AG04449 (cell line): ENCODE measurements at places on chromosomes 11 and 22.

- no peak for DNase-seq
Observed at GRCh38 chr22:35315855-35316745, 16.4 kb downstream of the TOM1 start.

DNA sequence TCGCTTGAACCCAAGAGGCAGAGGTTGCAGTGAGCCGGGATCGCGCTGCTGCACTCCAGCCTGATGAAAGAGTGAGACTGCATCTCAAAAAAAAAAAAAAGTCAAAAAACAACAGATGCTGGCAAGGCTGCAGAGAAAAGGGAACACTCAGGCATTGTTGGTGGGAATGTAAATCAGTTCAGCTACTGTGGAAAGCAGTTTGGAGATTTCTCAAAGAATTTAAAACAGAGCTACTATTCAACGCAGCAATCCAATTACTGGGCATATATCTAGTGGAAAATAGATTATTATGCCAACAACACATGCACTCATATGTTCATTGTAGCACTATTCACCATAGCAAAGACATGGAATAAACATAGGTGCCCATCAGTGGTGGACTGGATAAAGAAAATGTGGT, 89.7 kb downstream of the EFCAB6 start:
- DNase-seq = no peak

DNA sequence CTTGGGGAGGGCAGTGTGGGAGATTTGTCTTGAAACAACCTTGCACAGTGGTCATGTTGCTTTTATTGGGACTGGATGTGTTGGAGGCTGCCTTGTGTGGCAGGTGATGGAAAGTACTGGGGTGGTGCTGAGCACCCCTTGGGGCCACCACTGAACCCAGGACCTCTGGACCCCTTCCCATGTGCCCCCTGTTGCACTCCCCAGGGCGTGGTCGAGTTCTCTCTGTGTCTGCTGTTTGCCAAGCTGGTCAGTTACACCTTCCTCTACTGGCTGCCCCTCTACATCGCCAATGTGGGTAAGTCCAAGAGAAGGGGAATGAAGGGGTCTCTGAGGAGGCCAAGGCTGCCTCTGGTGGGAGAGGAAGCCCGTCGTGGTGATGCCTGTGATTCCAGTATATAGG, 18.9 kb downstream of the SLC37A2 start:
- DNase-seq = no peak

DNA sequence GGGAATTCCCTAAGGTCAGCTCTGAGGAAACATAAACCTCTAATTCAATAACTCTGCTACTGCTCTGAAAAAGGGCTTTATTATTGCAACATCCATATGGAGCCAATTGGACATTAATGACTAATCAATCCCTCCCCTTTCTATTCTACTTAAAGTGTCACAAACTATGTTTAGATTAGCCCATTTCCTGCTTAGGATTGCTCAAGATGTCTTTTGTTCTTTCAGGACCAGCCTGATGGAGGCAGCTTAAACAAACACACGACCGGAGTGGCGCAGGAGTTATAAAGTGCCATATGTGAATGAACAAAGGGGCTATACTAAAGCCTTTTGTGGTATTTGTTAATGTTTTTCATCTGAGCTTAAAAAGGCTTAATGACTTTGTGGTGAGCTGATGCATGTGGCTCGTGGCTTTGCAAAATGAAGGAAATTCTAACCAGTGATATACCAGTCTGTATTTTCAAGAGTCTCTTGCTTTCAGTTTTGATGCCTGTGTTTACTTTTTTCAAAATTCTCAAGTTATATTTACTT, 354.4 kb downstream of the SOX6 start:
- peak; percentile 76 for DNase-seq

DNA sequence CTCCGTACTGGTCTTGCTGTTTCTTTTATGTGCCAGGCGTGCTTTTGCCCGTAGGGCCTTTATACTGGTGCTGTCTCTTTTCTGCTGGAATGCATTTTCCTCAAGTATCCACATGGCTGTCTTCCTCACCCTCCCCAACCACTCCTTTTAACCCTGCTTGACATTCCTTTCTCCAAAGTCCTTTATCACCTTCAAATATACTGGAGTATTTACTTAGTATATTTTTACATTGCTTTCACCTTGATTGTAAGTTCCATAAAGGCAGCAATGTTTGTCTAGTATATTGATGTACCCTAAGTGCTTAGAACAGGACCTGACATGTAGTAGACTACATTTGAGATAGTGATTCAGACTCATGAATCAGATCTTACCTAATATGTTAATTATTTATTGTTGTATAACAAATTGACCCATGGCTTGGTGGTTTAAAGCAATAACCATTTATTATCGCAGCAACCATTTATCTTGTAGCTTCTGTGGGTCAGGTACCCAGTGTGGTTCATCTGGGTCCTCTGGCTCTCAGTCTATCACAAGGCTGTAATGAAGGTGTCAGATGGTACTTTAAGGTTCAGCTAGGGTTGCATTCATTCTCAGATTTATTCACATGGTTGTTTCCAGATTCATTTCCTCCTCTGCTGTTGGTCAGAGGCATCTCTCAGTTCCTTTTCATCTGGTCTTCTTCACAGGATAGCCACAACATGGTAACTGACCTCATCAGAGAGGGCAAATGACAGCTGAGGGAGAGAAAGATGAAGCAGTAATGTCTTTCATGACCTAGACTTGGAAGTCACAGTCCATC, 34.2 kb downstream of the DDX10 start:
- no peak for DNase-seq

GRCh38 chr11:74678591-74679512, 52.4 kb downstream of the CHRDL2 start:
- DNase-seq = no peak

DNA sequence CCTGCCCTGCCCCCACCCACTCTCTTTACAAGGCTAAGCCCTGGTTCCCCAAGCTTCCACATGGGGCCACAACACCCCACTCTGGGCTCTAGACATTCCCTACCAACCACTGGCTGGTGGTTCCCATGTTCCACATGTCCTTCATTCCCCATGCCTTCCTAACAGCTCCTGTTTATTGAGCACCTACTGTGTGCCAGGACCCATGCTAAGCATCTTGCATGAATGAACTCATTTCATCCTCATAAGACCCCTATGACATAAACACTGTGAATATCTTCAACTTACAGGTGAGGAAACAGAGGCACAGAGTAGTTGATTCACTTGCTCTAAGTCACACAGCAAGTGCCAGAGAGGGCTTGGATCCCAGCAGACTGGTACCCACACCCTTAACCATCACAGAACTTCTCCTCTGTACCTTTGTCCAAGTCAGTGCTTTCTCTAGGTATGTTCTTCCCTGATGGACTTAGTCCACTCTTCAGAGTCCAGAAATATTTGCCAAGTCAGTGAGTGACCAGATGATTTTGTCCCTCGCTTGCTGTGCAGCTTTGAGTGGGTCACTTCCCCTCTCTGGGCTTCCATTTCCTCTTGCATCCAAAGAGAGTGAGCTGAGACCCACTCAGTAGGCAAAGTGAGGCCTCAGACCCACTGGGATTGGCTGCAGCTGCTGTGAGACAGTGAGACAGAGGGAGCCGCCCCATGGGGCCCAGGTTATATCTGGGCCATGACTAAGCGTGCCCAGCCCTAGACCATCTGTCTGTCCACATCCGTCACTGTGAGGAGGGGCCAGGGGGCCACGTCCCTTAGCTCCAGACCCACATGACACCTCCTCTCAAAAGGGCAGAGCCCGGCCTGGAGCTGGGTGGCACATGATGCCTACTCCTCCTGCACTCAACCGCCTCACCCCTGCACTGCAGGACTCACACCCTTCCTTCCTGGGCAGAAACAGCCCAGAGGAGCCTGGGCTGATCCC, 132.4 kb downstream of the MN1 start:
- no peak for DNase-seq

- DNase-seq = no peak
Observed at GRCh38 chr11:71301858-71302533, 49.6 kb upstream of the SHANK2 start.

GRCh38 chr11:79447038-79447786, 6.4 kb upstream of the TENM4 start:
- DNase-seq = no peak

GRCh38 chr22:30159561-30160353, 79.5 kb downstream of the HORMAD2 start:
- DNase-seq = peak; percentile 56

DNA sequence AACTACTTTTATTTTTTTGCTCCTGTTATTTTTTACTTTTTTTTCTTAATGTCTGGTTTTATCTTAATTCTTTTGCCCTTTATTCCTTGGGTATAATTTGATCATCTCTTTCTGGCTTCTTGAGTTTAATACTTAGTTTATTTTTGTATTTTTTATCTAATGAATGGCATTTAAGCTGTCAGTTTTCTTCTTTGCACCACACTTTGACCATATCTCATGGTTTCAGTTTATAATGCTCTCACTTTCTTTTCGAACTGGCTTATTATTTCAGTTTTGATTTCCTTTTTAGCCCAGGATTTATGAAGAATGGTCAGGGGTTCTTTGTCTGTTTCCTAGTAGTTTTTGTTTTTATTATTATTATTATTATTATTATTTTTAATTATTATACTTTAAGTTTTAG, 48.3 kb downstream of the QSER1 start:
- DNase-seq = no peak

GRCh38 chr11:21110415-21110814, 441.0 kb downstream of the NELL1 start:
- DNase-seq = no peak

DNA sequence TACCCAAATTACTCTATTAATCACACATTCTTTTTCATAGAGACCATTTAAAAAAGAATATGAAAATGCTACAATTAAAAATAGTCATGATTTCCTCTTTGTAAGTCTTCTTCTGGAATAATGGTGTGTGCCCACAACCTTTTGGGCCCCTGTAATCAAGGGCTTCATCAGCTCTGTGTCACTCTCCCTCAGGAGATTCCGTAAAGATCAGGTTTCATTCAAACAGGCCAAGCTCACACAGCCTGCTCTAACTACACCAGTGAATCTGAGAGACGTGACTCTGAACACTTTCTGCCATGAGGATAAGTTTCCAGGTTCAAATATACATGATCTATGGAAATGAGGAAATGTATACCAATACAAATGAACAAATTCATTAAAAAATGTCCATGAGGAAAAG, 9.5 kb downstream of the DRICH1 start:
- DNase-seq = no peak

DNA sequence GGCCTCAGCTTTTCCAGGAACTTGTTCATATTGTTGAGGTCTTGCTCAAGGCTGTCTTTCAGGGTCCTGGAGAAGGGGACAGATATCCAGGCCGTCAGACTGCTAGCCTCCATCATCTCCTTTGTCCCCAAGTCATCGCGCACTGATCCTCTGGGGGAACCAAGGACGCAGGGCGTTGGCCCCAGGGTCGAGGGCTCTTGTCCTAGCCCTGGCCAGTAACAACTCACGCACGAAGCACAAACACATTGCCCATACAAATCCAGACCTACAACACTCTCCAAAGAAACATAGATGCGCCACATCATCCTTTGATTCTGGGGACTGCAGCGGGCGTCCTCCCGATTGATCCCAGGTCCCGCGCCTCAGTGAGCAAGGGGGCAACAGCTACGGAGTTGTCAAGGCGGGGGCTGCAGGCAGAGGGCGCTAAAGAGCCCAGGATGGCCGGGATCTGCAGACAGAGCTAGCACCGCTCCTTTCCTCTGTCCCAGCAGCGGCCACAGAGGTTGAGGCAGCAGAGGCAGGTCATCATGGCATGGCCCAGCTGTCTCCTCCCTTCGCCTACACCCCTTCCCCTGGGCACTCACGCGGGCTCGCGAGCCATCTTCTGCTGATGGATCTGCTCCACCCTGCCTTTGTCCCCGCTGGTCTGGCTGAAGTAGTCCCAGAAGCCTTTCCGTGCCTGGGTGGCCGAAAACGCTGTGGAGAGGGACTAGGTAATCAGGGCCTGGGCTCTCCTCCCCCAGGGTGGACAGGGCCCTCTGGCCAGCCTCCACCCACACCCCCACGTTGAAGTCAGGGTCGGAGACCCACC, 472 bp downstream of the APOA5 start:
- no peak for DNase-seq

GRCh38 chr11:119932828-119933562, 204.0 kb upstream of the NECTIN1 start:
- DNase-seq = no peak

- no peak for DNase-seq
Observed at GRCh38 chr22:40504285-40505249, 132.0 kb downstream of the MRTFA start.

DNA sequence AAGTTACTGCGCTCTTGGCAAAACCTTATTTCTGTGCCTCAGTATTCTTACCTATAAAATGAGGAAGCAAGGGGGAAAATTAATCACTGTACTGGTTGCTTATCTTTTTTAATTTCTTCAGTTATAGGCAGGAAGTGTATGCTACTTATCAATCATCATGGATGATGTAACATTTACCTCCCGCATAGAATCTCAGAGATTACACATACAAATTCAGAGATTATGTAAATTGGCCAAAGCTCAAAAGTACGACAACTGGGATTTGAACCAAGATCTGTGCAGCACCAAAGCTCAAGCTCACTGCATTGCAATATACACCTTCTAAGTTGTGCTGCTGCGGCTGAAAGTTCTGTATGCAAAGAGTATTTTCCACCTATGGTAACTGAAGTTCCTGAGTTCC, 83.0 kb downstream of the PDHX start:
- no peak for DNase-seq

- DNase-seq = peak; percentile 29
Observed at GRCh38 chr11:86360775-86361395, 13.8 kb upstream of the CCDC81 start.

DNA sequence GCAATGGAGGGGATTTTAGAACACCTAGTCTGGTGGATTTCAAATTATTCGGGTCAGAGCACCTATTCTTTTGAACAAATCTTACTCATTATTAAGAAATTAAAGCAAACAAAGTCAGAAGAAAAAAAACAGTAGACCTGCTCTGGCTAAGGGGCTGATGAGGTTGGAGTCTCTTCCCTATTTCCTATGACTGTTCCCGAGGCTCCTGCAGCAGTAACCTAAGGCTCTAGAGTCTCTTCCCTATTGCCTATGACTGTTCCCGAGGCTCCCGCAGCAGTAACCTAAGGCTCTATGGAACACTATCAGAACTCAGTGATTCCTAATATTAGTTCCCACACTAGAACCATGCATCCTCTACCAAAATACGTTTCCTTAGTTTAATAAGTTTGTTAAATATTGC, 607.9 kb downstream of the NTM start:
- no peak for DNase-seq

DNA sequence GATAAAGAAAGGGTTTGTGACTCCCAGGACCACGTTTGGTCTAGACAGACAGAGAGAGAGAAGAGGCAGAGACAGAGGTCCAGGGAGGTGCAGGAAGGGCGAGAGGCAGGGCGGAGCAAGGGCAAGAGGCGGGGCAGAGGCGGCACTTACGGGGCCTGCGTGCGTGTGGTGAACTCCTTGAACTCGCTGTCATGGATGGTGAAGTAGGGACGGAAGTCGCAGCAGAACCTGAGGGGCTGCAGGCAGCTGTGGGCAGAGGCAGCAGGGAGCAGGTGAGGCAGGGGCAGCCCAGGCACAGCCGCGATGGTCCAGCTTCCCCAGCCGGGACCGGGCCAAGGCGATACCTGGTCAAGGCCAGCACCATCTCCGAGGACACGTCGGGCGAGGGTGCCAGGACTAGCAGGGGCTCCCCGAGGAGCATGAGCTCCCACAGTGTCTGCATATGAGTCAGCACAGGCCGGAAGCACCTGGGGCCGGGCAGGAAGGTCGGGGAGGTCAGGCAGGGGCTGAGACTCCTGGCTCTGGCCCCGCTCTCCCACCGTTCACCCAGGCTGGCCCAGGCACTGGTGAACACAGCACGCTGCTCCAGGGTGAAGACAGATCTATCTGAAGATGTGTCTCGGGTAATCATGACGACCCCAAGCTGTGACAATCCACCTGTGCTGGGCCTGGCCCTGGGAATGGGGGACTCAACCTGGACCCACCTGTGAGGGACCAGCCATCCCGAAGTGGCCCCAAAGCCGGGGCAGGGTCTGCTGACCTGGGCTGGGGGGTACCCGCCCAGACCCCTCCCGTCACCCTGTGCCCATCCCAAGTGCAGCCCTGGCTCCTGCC, 7.2 kb upstream of the PLXNB2 start:
- DNase-seq = no peak
